DND-41 (cell line): ENCODE measurements at places on chromosomes 1 and 21.

GRCh38 chr1:182083851-182084486 lies 22.5 kb upstream of the ZNF648 start:
- H3K36me3 ChIP-seq = no peaks in the 10 kb centered on the region
- H3K27ac ChIP-seq = no peak overlapping the region
- peaks cover 31% of the 10 kb centered on the region for H3K4me1 ChIP-seq
- H3K27me3 ChIP-seq = peaks cover 3% of the 10 kb centered on the region

- H3K36me3 ChIP-seq = peaks cover 27% of the 10 kb centered on the region
- H3K27me3 ChIP-seq = peaks cover 8% of the 10 kb centered on the region
- no peak for DNase-seq
- no peak overlapping the region for H3K27ac ChIP-seq
- no peaks in the 10 kb centered on the region for H3K4me1 ChIP-seq
Observed at GRCh38 chr1:230696722-230697437, 17.0 kb downstream of the AGT start.

- peak overlapping the region; percentile 52 for H3K27ac ChIP-seq
- H3K4me3 ChIP-seq = no peak overlapping the region
- H3K36me3 ChIP-seq = peaks cover 89% of the 10 kb centered on the region
- peaks cover 94% of the 10 kb centered on the region for H3K4me1 ChIP-seq
Observed at GRCh38 chr21:35035581-35035980, 13.5 kb downstream of the RUNX1 start.

- peak; percentile 51 for DNase-seq
- H3K36me3 ChIP-seq = no peaks in the 10 kb centered on the region
- peak overlapping the region; percentile 28; the same call in 1 of the 2 replicates for H3K27ac ChIP-seq
- peaks cover 51% of the 10 kb centered on the region for H3K4me1 ChIP-seq
Observed at GRCh38 chr1:11736746-11737639, 1.1 kb downstream of the AGTRAP start.

DNA sequence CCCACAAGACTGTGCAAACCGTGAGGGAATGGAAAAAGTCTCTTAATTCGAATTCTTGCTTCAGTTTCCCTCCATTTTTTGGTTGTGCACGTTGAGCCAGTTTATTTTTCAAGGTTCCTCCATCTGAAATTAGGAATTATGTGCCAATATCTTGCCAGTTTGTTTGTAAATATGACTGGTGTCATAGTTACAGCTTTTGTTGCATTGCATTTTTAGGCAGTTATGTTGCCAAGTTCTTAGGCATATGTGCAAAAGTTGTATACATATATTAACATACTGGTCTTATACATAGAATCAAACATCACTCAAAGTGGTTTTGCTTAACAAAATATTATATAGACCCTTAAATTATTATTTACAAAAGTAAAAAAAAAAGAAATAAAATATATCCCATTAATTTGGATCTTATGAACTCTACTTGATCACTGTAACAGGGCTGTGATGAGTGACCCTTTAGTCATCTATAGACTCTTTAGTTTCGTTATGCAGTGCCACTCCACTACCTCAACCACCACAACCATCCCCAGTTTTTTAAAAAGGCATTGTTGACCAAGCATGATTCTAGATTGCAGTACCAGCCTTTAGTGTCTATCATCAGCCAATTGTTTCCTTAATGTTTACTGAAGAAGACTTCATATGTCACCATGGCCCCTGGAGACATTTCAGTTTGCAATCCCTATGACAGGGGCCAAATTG lies 20.9 kb upstream of the DYNLT5 start:
- H3K4me1 ChIP-seq = peaks cover 68% of the 10 kb centered on the region
- H3K27me3 ChIP-seq = no peaks in the 10 kb centered on the region
- DNase-seq = no peak
- peak overlapping the region; percentile 93 for H3K27ac ChIP-seq

- H3K4me1 ChIP-seq = peaks cover 26% of the 10 kb centered on the region
- H3K27ac ChIP-seq = peak within 1 kb of the TSS; percentile 42; the same call in 1 of the 2 replicates
- no peak within 1 kb of the TSS for H3K4me3 ChIP-seq
- DNase-seq = no peak
- no peaks in the 10 kb centered on the region for H3K27me3 ChIP-seq
Observed at GRCh38 chr1:153985941-153986761, at the start of gene RAB13. Gene RAB13, minus strand, starts transcription at chr1:153986339. Its CDS starts 103 bp downstream, at chr1:153986236.

- DNase-seq = no peak
- H3K27me3 ChIP-seq = no peaks in the 10 kb centered on the region
- no peaks in the 10 kb centered on the region for H3K36me3 ChIP-seq
- H3K4me3 ChIP-seq = no peak overlapping the region
- no peaks in the 10 kb centered on the region for H3K4me1 ChIP-seq
- no peak overlapping the region for H3K27ac ChIP-seq
Observed at GRCh38 chr21:16370186-16370585, 640.4 kb downstream of the USP25 start.

- no peaks in the 10 kb centered on the region for H3K36me3 ChIP-seq
- H3K4me1 ChIP-seq = no peaks in the 10 kb centered on the region
- no peak overlapping the region for H3K27ac ChIP-seq
- H3K27me3 ChIP-seq = no peaks in the 10 kb centered on the region
- DNase-seq = no peak
Observed at GRCh38 chr1:29810121-29811120, 574.1 kb downstream of the PTPRU start.

GRCh38 chr1:216246577-216247203 lies 176.6 kb downstream of the USH2A start:
- no peaks in the 10 kb centered on the region for H3K4me1 ChIP-seq
- no peak overlapping the region for H3K4me3 ChIP-seq
- H3K36me3 ChIP-seq = no peaks in the 10 kb centered on the region
- no peak for DNase-seq

DNA sequence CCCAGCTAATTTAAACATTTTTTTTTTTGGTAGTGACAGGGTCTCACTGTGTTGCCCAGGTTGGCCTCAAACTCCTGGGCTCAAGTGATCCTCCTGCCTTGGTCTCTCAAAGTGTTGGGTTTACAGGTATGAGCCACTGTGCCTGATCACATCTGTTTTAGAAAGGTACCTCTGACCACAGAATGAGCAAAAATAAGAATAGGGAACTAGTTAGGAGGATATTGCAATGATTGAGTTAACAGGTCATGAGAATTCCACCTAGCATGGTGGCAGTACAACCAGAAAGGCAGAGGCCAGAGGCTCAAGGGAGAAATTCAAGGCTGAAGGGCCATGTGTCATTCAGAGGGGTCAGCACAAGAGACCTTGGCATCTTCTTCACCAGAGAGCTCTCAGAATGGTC lies 49.6 kb downstream of the ELAPOR1 start:
- H3K27ac ChIP-seq = no peak overlapping the region
- no peak overlapping the region for H3K4me3 ChIP-seq
- peaks cover 10% of the 10 kb centered on the region for H3K4me1 ChIP-seq
- DNase-seq = no peak

DNA sequence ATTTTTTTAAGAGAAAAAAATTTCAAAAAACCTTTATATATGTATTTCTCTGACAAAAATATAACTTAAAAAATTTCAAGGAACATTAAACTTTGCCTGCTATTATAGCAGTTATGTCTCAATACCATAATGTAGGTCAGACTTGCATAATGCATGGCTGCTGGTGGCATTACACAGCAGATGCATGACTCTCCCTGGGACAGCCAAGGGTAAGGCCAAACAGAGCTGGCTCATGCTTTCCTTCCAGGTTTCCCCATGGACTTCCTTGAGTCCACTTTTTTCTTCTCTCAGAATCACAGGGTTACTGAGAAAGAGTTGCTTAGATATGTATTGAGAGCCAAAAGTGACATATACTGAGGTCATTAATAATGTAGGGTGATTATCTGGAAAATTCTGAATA lies 43.7 kb downstream of the RHOU start:
- H3K27ac ChIP-seq = no peak overlapping the region
- no peaks in the 10 kb centered on the region for H3K4me1 ChIP-seq
- no peaks in the 10 kb centered on the region for H3K36me3 ChIP-seq
- peaks cover 7% of the 10 kb centered on the region for H3K27me3 ChIP-seq
- H3K4me3 ChIP-seq = no peak overlapping the region
- no peak for DNase-seq

GRCh38 chr21:14878971-14879370 lies 185.8 kb downstream of the NRIP1 start:
- H3K27ac ChIP-seq = no peak overlapping the region

- no peak overlapping the region for H3K4me3 ChIP-seq
- H3K27ac ChIP-seq = no peak overlapping the region
Observed at GRCh38 chr1:119587341-119587740, 60.7 kb downstream of the ZNF697 start.

GRCh38 chr1:208683141-208683540 lies 439.0 kb upstream of the PLXNA2 start:
- H3K4me3 ChIP-seq = no peak overlapping the region
- no peaks in the 10 kb centered on the region for H3K4me1 ChIP-seq
- no peaks in the 10 kb centered on the region for H3K36me3 ChIP-seq
- no peak for DNase-seq
- peaks cover 6% of the 10 kb centered on the region for H3K27me3 ChIP-seq

DNA sequence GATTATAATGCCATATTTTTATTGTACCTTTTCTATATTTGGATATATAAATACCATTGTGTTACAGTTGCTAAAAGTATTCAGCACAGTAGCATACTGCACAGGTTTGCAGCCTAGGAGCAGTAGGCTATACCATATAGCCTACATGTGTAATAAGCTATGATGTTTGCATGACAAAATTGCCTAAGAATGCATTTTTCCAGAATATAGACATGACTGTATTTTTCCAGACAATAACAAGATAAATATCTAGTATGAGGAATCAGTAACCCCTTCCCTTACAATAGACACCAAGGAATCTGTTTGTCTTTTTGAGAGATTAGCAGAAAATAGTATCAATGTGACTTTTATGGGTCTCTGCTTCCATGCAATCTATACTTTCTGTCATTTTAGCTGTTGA lies 228.6 kb downstream of the GRIK1 start:
- no peaks in the 10 kb centered on the region for H3K27me3 ChIP-seq
- no peak for DNase-seq
- no peak overlapping the region for H3K27ac ChIP-seq
- H3K36me3 ChIP-seq = no peaks in the 10 kb centered on the region
- no peaks in the 10 kb centered on the region for H3K4me1 ChIP-seq

- H3K27ac ChIP-seq = no peak overlapping the region
- H3K4me3 ChIP-seq = no peak overlapping the region
- H3K4me1 ChIP-seq = 0 out of 2 replicates have a peak, but pooled peaks cover under 1% of the 10 kb centered on the region
- no peak for DNase-seq
- H3K27me3 ChIP-seq = peaks cover 10% of the 10 kb centered on the region
Observed at GRCh38 chr1:34747638-34747941, 7.3 kb upstream of the GJB5 start.

GRCh38 chr1:67889466-67889865 lies 56.2 kb upstream of the GNG12 start:
- H3K4me1 ChIP-seq = no peaks in the 10 kb centered on the region
- H3K36me3 ChIP-seq = no peaks in the 10 kb centered on the region
- H3K4me3 ChIP-seq = no peak overlapping the region
- DNase-seq = no peak
- H3K27ac ChIP-seq = no peak overlapping the region

- H3K36me3 ChIP-seq = no peaks in the 10 kb centered on the region
- no peak overlapping the region for H3K27ac ChIP-seq
- no peak for DNase-seq
- H3K27me3 ChIP-seq = no peaks in the 10 kb centered on the region
Observed at GRCh38 chr1:150905301-150905700, 18.4 kb downstream of the CTXND2 start.

DNA sequence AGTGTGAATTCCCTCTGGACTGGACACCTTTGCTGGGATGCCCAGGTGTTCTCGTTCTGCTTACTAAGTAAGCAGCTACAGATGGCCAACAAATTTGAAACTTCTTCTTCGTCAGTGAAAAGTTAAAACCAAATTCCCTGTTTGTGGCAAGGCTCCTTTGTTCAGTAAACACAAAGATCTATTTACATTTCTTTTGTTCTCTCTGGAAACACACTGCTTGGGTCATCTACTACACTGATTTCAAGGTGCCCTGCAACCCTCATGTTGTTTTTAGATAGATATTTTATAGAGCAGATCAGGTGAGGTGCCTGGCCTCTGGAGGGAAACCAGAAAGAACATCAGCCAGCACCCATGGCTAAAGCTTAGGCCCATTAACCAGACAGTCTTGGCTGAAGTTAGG lies 157.2 kb upstream of the UBE2U start:
- H3K4me1 ChIP-seq = no peaks in the 10 kb centered on the region
- no peak overlapping the region for H3K4me3 ChIP-seq
- no peaks in the 10 kb centered on the region for H3K36me3 ChIP-seq
- no peaks in the 10 kb centered on the region for H3K27me3 ChIP-seq

- DNase-seq = peak; percentile 83
- H3K27ac ChIP-seq = peak within 1 kb of the TSS; percentile 95
- peak within 1 kb of the TSS; percentile 79 for H3K4me3 ChIP-seq
- peaks cover 72% of the 10 kb centered on the region for H3K4me1 ChIP-seq
- no peaks in the 10 kb centered on the region for H3K27me3 ChIP-seq
Observed at GRCh38 chr21:35048706-35049617, at the start of gene RUNX1. Gene RUNX1, minus strand, starts transcription at chr21:35049302.

GRCh38 chr1:31069392-31069791 lies 3.9 kb upstream of the PUM1 start:
- H3K36me3 ChIP-seq = no peaks in the 10 kb centered on the region; the same call in 1 of the 2 replicates
- H3K4me1 ChIP-seq = peaks cover 7% of the 10 kb centered on the region
- H3K27me3 ChIP-seq = no peaks in the 10 kb centered on the region
- H3K4me3 ChIP-seq = no peak overlapping the region
- no peak overlapping the region for H3K27ac ChIP-seq
- no peak for DNase-seq

GRCh38 chr1:100791586-100791985 lies 72.0 kb downstream of the VCAM1 start:
- H3K27me3 ChIP-seq = no peaks in the 10 kb centered on the region
- no peak for DNase-seq
- no peaks in the 10 kb centered on the region for H3K36me3 ChIP-seq
- H3K4me3 ChIP-seq = no peak overlapping the region
- no peaks in the 10 kb centered on the region for H3K4me1 ChIP-seq
- no peak overlapping the region for H3K27ac ChIP-seq

GRCh38 chr1:92203105-92203504 lies 14.6 kb upstream of the C1orf146 start:
- no peak overlapping the region for H3K27ac ChIP-seq
- H3K4me3 ChIP-seq = no peak overlapping the region
- H3K36me3 ChIP-seq = no peaks in the 10 kb centered on the region
- no peak for DNase-seq
- H3K27me3 ChIP-seq = no peaks in the 10 kb centered on the region
- peaks cover 11% of the 10 kb centered on the region for H3K4me1 ChIP-seq

- H3K4me1 ChIP-seq = peaks cover 26% of the 10 kb centered on the region
- DNase-seq = no peak
- peaks cover 16% of the 10 kb centered on the region for H3K36me3 ChIP-seq
- no peaks in the 10 kb centered on the region for H3K27me3 ChIP-seq
Observed at GRCh38 chr1:40977716-40978115, 1.8 kb upstream of the CTPS1 start.

- H3K36me3 ChIP-seq = no peaks in the 10 kb centered on the region
- no peak for DNase-seq
- no peaks in the 10 kb centered on the region for H3K27me3 ChIP-seq
- no peak overlapping the region for H3K4me3 ChIP-seq
- no peak overlapping the region for H3K27ac ChIP-seq
Observed at GRCh38 chr1:115107516-115108260, 18.4 kb upstream of the TSPAN2 start.

- no peaks in the 10 kb centered on the region for H3K27me3 ChIP-seq
- H3K4me1 ChIP-seq = peaks cover 81% of the 10 kb centered on the region
- DNase-seq = peak; percentile 71
- H3K36me3 ChIP-seq = no peaks in the 10 kb centered on the region; the same call in 1 of the 2 replicates
- H3K27ac ChIP-seq = peak overlapping the region; percentile 75
- H3K4me3 ChIP-seq = peak overlapping the region; percentile 75; the same call in 1 of the 2 replicates
Observed at GRCh38 chr1:27602462-27603308, 1.3 kb downstream of the AHDC1 start.
